ENCODE measurements at places on chromosomes 2 and 18. TPM values are rescaled to one million over a fixed set of nuclear protein-coding genes. Genes with fewer than 3 reads are reported as not detected.

GRHL1 gene
- total RNA-seq = 2.5 TPM

WDR7 gene
- total RNA-seq = 14.3 TPM

PPP1R1C gene
- 1.2 TPM for total RNA-seq

GRCh38 chr2:37468170-37468569 is 123.7 kb downstream of the QPCT start:
- H3K27me3 ChIP-seq = no peaks in the 10 kb centered on the region
- H3K27ac ChIP-seq = no peak overlapping the region
- peaks cover 16% of the 10 kb centered on the region for H3K4me1 ChIP-seq
- DNase-seq = peak; percentile 98
- H3K36me3 ChIP-seq = no peaks in the 10 kb centered on the region

GRCh38 chr2:44055664-44056063 is 59.9 kb upstream of the LRPPRC start:
- no peaks in the 10 kb centered on the region for H3K4me1 ChIP-seq
- no peaks in the 10 kb centered on the region for H3K27me3 ChIP-seq
- H3K36me3 ChIP-seq = no peaks in the 10 kb centered on the region
- DNase-seq = no peak

- peaks cover 8% of the 10 kb centered on the region for H3K27me3 ChIP-seq
- H3K27ac ChIP-seq = no peak overlapping the region
- no peaks in the 10 kb centered on the region for H3K36me3 ChIP-seq
- H3K4me1 ChIP-seq = no peaks in the 10 kb centered on the region
- DNase-seq = no peak
- H3K4me3 ChIP-seq = no peak overlapping the region
Measured at GRCh38 chr2:68423966-68424650, 43.0 kb downstream of the FBXO48 start.

GRCh38 chr2:84919885-84920580 is 14.6 kb downstream of the TMSB10 start:
- H3K27ac ChIP-seq = peak overlapping the region; percentile 98
- H3K4me1 ChIP-seq = peaks cover 12% of the 10 kb centered on the region
- H3K27me3 ChIP-seq = no peaks in the 10 kb centered on the region
- peak overlapping the region; percentile 24 for H3K4me3 ChIP-seq

GRCh38 chr2:230668939-230669303 is 43.7 kb upstream of the CAB39 start:
- no peaks in the 10 kb centered on the region for H3K36me3 ChIP-seq
- H3K27ac ChIP-seq = no peak overlapping the region
- DNase-seq = no peak
- no peak overlapping the region for H3K4me3 ChIP-seq

DNA sequence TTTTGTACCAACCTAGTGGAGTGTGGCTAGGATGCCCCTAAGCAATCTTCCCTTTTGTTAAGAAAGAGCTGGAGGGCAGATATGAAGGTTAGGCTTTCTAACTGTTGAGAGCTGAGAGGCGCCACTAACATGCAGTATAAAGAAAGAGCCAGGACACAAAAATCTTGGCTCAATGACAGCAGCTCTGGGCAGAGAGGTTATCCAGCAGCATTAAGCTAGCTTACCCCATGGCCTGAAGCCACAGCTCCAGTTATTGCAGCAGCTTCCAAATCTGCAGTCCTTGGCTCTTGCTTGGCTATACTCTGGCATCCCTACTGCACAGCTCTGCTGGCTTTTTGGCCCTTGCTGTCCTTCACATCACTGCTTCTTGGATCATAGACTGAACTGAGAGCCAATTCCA is 213.4 kb downstream of the GPD2 start:
- no peaks in the 10 kb centered on the region for H3K4me1 ChIP-seq
- no peaks in the 10 kb centered on the region for H3K36me3 ChIP-seq
- no peaks in the 10 kb centered on the region for H3K27me3 ChIP-seq
- no peak overlapping the region for H3K4me3 ChIP-seq

GRCh38 chr2:38360177-38360576 is 16.9 kb downstream of the ATL2 start:
- DNase-seq = no peak
- H3K27ac ChIP-seq = no peak overlapping the region
- no peak overlapping the region for H3K4me3 ChIP-seq
- H3K36me3 ChIP-seq = no peaks in the 10 kb centered on the region
- no peaks in the 10 kb centered on the region for H3K4me1 ChIP-seq
- H3K27me3 ChIP-seq = no peaks in the 10 kb centered on the region

DNA sequence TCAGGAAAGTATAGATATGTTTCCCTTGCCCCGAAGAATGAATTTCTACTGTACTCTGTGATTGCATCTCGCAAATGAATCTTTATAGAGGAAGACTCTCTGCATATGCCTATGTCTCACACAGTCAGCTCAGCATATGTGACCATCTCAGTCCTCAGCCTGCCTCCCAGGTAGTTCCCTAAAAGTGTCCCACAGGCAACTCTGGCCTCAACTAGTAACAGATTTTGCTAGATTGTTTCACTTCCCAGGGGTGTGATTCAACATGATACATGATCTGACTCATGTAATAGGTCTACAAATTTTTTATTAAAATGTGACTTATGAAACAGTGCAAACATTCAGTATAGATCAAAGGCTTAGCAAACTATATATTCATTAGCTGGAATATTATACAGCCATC is 296.6 kb upstream of the CRIM1 start:
- DNase-seq = no peak
- H3K36me3 ChIP-seq = no peaks in the 10 kb centered on the region
- H3K4me3 ChIP-seq = no peak overlapping the region
- no peak overlapping the region for H3K27ac ChIP-seq
- H3K4me1 ChIP-seq = no peaks in the 10 kb centered on the region

GRCh38 chr2:47218066-47218581 is 63.0 kb upstream of the STPG4 start:
- H3K27ac ChIP-seq = no peak overlapping the region
- H3K4me1 ChIP-seq = peaks cover 17% of the 10 kb centered on the region
- no peak overlapping the region for H3K4me3 ChIP-seq
- no peaks in the 10 kb centered on the region for H3K36me3 ChIP-seq

DNA sequence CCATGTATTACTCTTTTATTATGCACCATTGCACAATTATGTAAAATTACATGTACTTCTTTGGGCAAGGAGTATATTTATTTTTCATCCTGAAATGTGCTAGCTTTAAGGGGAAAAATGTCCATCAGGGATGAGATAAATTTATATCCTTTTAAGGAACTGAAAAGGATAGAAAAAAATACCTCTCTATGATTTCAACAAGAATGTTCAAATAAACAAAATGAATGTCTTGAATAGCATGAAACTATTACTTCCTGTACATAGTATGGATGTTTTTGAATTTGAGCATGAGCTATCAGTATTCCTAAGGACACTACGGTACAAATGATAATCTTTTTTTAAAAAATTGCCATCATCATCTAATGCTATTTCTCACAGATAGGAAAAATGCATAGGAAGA is 1611.9 kb upstream of the ZEB2 start:
- no peaks in the 10 kb centered on the region for H3K27me3 ChIP-seq
- DNase-seq = no peak
- no peak overlapping the region for H3K4me3 ChIP-seq
- no peaks in the 10 kb centered on the region for H3K4me1 ChIP-seq

DNA sequence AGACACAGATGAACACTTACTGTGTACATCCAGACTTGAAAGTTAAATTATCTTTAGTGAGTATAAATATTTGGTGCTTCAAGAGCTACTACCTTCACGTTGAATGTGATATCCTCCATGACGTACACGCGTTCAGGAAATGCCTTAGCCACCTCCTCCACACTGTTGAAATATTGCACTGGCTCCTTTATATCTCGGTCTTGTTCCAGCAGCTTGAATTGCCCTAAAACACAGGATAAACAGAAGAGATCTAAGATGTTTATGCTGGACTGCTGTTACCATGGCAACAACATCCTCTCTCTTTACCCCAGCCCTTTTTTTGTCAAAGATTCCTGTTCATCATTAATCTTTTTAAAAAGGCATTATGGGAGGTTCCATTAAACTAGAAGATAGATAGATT is 120.3 kb downstream of the MEP1B start:
- DNase-seq = peak; percentile 67
- no peaks in the 10 kb centered on the region for H3K27me3 ChIP-seq
- H3K36me3 ChIP-seq = no peaks in the 10 kb centered on the region
- H3K27ac ChIP-seq = no peak overlapping the region

- H3K36me3 ChIP-seq = no peaks in the 10 kb centered on the region
- H3K27me3 ChIP-seq = peaks cover 2% of the 10 kb centered on the region
- no peak overlapping the region for H3K4me3 ChIP-seq
- no peaks in the 10 kb centered on the region for H3K4me1 ChIP-seq
- no peak overlapping the region for H3K27ac ChIP-seq
Measured at GRCh38 chr2:149170911-149171310, 132.4 kb downstream of the LYPD6B start.

DNA sequence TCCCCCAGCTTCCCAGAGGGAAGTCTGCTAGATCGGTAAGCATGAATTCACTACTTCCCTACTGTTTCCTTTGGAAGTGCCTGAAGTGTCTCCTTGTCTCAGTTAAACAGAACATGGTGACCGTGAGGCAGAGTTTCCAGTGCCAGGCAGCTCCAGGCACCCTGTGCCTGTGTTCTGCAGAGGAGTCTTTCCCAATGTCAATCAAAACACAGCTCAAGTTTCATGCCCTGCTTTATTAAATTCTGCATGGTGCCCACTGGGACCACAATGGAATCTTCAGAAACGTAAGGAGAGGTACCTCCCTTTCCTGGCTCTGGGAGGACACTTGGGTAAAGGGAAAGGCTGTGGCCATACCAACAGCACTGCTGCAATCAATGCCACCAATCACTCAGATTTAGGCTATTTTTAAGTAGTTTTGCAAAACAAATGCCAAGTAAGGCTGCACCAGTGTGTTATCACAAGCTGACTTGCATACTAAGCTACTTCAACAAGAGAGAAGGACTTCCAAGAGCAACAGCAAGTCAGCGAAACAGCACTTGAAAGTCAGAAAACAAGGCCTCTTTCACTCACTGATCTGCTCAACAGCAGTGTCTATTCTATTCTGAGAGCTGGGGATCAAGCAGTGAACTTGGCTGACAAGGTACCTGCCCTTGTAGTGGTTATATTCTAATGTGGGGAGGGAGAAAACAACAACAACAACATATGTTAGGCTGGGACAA is 14.9 kb downstream of the LPIN2 start:
- H3K27me3 ChIP-seq = no peaks in the 10 kb centered on the region
- H3K4me3 ChIP-seq = no peak overlapping the region
- H3K36me3 ChIP-seq = no peaks in the 10 kb centered on the region
- H3K4me1 ChIP-seq = peaks cover 7% of the 10 kb centered on the region
- peak; percentile 25 for DNase-seq

DNA sequence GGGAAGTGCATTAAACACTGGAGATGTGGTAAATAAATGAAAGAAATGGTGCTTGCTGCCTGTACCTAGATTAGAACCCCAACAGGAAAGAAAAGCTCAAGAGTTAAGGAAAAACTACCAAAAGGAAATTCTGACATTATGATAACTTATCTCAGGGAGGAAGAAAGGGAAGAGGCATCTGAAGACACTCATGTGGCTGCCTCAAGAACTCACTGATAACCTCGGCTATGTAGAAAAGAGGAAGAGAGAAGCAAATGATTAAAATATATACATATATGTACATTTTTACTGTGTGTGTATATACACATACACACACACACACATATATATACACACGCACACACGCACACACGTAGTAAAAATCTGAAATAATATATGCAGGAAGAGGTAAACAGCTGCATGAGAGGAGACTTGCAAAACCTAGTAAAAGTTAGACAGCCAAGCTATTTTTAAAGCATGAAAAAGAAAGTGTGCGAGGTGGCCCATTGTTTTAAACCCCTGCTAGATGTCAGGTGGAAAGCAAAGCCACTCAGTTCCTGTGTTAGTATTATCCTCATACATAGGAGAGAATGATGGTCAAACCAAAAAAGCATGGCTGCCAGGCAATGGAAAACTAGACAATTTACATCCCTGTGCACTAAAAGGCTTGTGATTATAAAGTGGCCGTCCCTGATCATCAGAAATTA is 483.0 kb upstream of the NRP2 start:
- DNase-seq = no peak
- H3K27ac ChIP-seq = no peak overlapping the region
- no peaks in the 10 kb centered on the region for H3K36me3 ChIP-seq
- no peaks in the 10 kb centered on the region for H3K27me3 ChIP-seq
- H3K4me3 ChIP-seq = no peak overlapping the region

DNA sequence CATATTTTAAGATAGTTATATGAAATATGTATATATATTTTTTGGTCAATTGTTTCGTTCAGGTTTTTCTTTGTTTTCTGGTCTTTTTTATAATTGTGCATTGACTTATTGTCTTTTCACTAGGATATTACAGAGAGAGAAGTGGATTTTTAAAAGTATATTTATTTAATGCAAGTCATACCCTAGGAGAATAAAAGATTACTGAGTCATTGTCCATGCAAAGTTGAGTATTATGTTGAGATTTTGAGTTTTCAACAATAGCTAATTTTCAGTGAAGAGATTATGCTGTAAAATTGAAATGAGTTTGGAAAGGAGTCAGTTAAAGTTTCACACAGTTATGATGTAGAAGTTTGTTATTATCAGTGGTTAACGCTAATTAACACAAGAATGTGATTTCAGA is 203.6 kb upstream of the SPRED2 start:
- H3K4me1 ChIP-seq = no peaks in the 10 kb centered on the region
- peaks cover 27% of the 10 kb centered on the region for H3K27me3 ChIP-seq
- DNase-seq = no peak

DNA sequence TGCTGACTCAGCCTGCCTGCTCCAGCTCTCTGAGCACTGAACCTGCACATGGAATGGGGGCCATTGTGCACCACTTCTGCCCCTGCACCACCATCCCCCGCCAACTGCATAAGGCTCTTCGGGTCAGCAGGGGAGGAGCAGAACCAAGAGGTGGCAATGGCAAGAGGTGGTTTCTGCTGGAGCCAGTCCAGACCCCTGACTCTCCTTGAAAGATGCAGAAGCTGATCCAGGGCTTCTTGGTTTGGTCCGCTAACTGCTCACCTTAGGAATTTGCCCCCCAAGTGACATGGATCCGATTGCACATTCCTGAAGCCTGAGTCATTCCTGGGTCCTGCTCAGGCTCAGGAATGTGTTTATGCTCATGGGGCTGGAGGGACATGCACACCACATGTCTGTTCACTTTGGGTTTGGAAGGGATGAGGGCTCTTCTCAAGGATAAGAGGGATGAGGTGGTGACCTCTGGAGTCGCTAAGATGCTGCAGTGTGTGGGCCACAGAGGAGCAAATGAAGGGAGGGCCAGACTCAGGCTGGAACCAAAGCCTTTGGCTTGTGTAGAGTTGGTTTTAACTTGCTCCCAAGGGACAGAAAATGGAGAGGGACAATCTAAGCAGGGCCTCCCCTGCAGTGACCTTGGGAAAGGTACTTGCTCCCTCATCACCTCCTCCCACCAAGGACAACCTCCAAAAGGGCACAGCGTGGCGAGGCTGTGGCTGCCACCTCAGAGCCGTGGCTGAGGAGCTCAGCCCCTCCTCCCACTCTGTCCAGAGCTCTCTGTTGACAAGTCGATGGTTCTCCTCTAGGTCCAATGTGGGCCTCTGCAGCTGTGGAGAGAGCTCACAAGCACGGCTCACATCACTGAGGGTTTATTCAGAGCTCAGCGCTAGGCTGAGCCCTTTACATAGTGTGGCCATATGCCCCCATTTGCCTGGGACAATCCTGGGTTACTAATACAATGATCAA is 66.2 kb downstream of the HS1BP3 start:
- H3K27me3 ChIP-seq = no peaks in the 10 kb centered on the region
- H3K4me1 ChIP-seq = peaks cover 35% of the 10 kb centered on the region
- no peak overlapping the region for H3K4me3 ChIP-seq
- H3K27ac ChIP-seq = peak overlapping the region; percentile 79
- peak; percentile 99 for DNase-seq

- H3K4me1 ChIP-seq = no peaks in the 10 kb centered on the region
- no peak overlapping the region for H3K4me3 ChIP-seq
- H3K27me3 ChIP-seq = no peaks in the 10 kb centered on the region
- DNase-seq = no peak
- no peak overlapping the region for H3K27ac ChIP-seq
Measured at GRCh38 chr18:38956068-38956467, 1390.5 kb upstream of the CELF4 start.

All from astrocyte (in vitro differentiated cells and primary cell).